ENCODE measurements at places on chromosomes 6 and 20. TPM values are rescaled to one million over a fixed set of nuclear protein-coding genes. Genes with fewer than 3 reads are reported as not detected.

DNA sequence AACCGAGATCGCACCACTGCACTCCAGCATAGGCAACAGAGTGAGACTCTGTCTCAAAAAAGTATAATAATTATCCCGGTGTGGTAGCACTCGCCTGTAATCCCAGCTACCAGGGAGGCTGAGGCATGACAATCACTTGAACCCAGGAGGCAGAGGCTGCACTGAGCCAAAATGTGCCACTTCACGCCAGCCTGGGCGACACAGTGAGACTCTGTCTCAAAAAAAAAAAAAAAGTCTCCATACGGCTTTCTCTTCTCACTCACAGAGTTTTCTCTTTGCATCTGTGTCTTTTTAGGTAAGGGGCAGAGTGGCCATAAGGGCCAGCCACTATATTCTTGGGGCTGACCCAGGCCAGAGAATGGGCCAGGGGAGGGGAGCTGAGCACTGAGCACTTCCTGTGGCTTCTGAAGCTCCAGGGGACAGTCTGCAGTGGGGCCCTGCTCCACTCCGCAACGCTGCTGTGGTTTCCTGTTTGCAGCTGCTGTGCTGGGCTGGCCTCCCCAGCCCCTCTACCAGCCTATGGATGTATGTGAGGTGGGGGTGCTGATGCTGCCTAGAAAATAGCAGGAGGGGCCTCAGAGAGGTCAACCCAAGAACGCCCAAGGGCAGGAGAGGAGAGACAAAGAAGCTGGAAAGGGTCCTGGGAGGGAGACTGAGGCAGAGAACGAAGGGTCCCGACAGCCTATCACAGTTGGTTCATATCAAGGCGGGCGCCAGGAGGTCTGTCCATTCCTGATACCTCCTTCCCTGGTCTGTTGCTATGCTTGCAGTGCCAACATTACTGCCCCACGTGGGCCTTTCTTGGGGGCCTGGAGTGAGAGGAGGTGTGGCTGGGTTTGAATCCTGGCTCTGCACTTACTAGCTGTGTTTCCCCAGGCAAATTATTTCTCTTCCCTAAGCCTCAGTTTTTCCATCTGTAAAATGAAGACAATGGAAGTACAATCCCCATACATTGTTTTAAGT lies 16.0 kb downstream of the SLA2 start:
- DNase-seq = no peak

- no peak for DNase-seq
Measured at GRCh38 chr6:75409286-75409685, 84.3 kb downstream of the FILIP1 start.

DNA sequence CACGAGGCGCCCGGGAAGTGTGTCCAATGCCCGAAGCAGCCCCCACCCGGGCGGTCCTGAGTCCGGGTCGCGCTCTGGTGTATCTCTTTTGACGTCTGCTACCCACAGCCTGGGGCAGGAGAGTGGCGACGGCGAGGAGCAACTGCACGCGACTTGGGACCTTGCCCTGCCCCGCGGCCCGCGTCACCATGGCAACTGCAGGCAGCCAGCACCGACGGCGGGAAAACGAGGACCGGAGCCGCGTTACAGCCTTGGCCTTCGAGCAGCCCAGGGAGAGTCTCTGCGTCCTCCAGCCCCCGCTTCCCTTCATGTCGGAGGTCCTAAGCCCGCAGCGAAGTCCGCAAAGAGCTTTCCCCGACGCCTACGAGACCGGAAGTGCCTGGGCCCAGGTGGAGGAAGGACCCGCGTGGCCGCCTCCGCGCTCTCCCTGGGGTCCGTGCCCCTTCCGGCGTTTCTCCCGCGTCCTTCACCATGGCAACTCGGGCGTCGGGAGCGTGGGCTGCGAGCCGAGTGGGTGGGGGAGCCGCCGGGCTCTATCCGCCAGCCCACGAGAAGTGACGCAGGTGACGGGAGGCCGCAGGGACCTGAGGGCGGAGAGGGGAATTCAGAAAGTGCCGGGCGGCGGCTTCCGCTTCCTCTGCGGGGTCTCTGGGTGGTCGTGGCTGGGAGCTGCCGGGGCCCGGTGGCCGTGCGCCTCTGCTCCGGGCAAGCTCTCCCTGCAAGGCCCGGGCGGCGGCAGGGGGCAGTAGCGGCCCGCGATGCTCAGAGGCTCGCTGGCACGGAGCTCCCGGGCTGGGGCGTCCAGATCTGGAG lies 88.6 kb upstream of the TGM3 start:
- peak; percentile 85 for DNase-seq

- no peak for DNase-seq
Measured at GRCh38 chr6:64233746-64234145, 598.1 kb downstream of the PHF3 start.

The LHFPL5 gene
- not detected for total RNA-seq

The THBS2 gene
- 21.0 TPM for total RNA-seq
